Smooth muscle cell of the umbilical artery (primary cell): ENCODE measurements at places on chromosomes 3 and 15. TPM values are rescaled to one million over a fixed set of nuclear protein-coding genes. Genes with fewer than 3 reads are reported as not detected.

Gene RHO
- total RNA-seq, result not detected in 2 replicates

Gene WDR53
- 5.3 and 5.8 TPM in 2 replicates for total RNA-seq

Gene C3orf22
- not detected in 2 replicates for total RNA-seq

Gene CHRD
- 0.55 and 0.59 TPM in 2 replicates for total RNA-seq

Gene PCLAF
- 3.6 and 12.8 TPM in 2 replicates for total RNA-seq

Gene ECE2
- total RNA-seq, result not detected in 2 replicates

Gene GCSAM
- not detected in 2 replicates for total RNA-seq

Gene LINGO1
- not detected in 2 replicates for total RNA-seq

Gene ANKRD34C
- total RNA-seq, result 0.05 TPM in 1 of 2 replicates, not detected in the other

Gene ZBTB47
- 31.8 and 33.4 TPM in 2 replicates for total RNA-seq

Gene FBXO40
- total RNA-seq, result not detected in 2 replicates

Gene RAD51
- total RNA-seq, result 0.30 and 4.8 TPM in 2 replicates
